NCI-H524 treated with DMSO at 0.1 percent for 48 hours (cell line): ENCODE measurements at places on chromosomes 1 and 21.

DNA sequence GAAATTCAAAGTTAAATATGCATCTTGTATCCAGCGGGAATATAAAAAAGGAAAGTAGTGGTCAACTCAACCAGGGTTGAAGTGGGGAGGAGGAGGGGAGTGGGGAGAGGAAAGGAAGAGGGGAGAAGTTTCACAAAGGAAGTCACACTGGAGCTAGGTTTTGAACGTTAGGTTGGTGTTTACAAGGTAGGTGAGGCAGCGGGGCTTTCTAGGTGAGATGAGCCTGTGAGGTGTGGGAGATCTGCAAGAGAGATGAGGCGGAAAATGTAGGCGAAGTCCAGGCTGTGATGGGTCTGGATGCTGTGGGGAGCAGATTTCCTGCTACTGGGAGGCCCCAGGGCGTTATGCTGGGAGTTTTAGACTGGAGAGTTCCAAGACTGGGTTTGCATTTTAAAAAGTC, 36.1 kb upstream of the IL20 start:
- no peak for DNase-seq

DNA sequence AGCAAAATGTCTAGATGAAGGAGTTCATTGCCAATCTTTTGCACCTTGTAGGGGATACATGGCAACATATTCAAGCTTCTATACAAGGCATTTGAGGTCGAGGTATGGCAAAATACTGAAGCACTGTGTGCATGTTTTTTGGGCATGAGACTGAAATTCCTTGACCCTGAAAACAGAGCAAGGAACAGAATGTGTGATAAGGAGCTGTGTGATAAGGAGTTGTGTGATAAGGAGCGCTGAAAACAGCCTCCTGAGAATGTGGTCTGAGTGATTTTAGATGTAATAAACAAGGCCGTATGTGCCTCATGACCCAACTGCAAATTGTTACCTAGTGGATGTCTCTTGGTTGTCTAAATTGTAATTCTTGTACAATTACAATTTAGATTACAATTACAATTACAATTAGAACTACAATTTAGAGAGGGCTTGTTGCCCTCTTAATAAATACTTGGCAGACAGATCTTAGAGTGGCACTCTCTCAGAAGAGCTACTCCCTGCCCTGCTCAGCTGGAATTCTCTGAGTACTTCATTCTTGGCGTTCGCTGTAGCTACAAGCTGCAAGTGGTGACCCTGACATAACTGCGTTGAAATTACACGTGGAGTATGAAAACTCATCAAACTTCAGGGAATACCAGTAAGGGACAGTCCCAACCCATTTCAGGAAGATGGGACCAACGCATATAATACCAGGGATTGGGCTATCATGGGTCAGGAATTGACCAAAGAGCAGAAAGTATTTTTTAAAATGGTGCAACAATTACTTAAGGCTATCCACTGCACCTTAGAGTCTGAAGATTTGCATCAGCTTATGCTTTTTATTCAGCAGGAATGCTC, 20.0 kb upstream of the ITLN1 start:
- no peak for DNase-seq

DNA sequence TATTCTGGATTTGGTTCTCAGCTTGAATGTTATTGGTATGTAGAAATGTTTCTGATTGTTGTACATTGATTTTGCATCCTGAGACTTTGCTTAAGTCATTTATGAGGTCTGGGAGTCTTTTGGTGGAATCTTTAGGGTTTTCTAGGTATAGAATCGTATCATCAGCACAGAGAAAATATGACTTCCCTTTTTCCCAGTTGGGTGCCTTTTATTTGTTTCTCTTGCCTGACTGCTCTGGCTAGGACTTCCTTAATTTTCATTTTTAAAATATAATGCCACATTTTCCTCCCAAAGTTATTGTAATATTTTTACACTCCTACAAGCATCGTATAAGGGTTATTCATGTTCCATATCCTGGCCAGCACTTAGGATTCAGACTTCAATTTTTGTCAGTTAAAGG, 111.1 kb downstream of the FNBP1L start:
- DNase-seq = no peak

- DNase-seq = no peak
These were observed 10.9 kb upstream of the LRRC3 start for GRCh38 chr21:44444286-44444931.

DNA sequence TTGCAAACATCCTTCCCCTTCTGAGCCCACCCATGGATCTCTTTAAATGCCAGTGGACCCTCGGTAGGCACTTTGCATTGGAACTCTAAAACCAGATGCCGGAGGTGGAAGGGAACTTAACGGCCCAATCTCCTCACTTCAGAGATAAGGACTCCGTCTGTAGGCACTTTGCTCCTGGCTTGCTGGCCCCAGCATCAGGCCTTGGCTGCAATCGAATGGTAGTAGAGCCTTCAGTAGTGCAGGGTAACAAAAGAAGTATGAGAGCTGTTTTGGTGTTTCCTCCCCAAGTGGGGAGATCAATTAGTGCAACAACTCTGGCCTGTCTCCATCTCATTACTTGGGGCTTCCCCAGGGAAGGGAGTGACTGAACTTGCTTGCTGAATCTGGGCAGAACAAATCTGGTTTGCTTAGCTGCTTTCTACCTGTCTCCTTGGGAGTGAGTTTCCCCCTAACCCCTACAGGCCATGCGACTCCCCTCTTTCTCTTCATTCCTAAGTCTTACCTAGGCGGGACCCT, 70.8 kb downstream of the TENT5C start:
- no peak for DNase-seq

DNA sequence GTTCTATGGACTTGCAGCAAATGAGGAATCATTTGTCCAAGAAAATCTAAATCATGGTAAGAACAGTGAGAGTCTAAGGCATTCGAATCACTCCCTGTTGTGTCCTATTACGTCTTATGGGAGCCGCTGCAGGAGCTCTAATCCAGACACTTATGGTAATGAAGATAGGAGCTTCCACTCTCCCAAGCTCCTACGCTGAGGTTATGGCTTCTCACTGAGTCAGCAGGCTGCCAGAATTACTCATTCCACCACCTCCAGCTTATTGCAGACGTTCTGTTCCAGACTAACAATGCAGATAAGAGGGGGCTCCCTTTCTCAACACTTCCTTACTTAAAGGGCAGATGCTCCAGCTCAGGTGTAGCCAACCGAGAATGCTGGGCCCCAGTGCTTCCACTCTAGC, 212.6 kb downstream of the GREM2 start:
- no peak for DNase-seq

GRCh38 chr1:4380564-4381168, 273.7 kb upstream of the AJAP1 start:
- DNase-seq = no peak

DNA sequence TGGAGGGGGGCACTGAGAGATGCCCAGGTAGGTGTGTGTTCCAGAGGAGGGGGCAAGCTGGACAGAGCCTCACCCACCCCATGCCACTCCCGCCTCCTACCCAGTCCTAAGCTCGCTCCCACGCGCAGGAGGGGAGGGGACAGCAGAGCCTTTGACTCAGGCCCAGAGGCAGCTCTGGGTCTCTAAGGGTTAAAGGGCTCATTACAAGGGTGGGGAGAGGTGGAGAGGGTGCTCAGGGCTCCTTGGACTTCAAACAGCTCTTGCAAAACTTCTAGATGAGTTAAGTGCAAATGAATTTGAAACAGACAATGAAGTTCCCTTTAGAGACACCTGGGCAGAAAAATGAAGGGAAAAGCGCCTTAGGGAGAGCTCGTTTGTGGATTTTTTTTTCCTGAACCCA, 104.2 kb upstream of the CASZ1 start:
- no peak for DNase-seq

DNA sequence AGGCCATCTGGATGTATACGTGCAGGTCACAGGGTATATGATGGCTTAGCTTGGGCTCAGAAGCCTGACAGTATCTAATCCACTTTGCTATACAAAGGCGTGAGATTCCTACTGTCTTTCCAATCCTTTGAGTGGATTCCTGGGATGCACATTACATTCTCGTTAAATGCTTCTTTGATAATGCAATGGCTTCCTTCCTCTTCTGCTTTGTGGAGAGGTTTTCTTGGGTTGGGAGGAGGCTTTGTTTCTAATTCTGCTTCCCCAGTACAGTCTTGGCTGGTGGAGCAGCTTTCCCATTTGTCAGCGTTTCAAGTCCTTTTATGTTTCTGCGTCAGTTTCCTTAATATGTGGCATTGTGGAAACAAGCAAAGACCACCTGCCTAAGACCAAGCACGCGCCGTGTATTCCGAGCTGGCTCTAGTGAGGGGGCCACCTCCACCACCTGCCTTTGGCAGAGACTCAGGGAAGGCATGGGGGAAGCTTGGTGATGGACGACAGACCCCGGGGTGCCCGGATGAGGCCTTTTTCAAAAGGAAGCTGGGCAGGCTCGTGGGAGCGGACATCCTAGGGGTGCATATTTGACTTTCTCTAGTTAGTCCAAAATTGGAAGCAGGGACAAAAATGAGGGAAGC, 72.7 kb downstream of the WDR4 start:
- DNase-seq = no peak

GRCh38 chr1:180611016-180611930, 20.5 kb upstream of the XPR1 start:
- no peak for DNase-seq

GRCh38 chr1:208835097-208835463, 590.9 kb upstream of the PLXNA2 start:
- DNase-seq = no peak

DNA sequence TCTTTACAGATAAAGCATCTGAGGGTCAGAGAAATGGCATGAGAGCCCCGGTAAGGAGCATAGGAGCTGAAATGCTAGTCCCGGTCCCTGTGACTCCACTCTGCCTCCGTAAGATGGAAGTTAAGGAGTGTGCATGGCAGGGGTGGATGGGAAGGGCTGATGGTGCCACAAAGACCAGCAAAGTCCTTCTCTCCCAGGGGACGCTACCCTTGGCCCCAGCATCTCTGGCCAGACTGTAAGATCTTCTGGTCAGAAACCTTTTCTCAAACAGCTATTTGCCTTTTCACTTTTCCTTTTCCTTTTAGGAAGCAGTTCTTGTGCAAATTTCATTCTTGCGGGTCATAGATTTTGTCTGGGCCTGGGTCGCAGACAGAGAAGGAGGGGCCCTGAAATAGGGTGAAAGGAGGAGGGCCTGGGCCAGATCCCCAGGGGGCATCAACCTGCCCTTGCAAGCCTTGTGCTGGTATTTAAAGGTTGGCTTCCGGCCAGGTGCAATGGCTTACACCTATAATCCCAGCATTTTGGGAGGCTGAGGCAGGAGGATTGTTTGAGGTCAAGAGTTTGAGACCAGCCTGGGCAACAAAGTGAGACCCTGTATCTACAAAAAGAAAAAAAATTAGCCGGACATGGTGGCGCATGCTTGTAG, 14.4 kb upstream of the EPS8L3 start:
- no peak for DNase-seq

GRCh38 chr1:219810451-219810850, 117.9 kb downstream of the SLC30A10 start:
- no peak for DNase-seq

DNA sequence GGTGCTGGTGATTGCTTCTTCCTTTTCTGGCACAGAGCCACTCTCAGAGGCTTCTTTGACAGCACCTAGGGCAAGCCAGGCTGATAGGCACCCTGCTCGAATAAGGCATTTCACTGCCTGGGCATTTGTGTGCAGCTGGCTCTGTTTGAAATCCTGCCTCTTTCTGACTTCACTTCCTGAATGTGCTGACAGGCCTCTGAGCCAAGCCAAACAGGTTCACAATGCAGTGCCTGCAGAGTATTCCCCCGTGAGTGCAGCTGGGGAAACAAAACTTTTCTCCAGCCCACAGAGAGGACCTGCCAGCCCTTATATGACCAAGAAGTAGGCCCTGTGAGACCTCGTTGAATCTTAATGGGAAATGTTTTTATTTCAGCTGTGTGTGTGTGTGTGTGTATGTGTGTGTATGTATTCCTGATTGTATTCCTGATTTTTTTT, 10.4 kb downstream of the JUN start:
- no peak for DNase-seq

GRCh38 chr1:192571668-192572067, 3.9 kb upstream of the RGS1 start:
- no peak for DNase-seq

GRCh38 chr1:191588905-191589304, 569.4 kb upstream of the RGS18 start:
- no peak for DNase-seq

- DNase-seq = no peak
These were observed 16.7 kb downstream of the POU3F1 start for GRCh38 chr1:38029685-38030511.

DNA sequence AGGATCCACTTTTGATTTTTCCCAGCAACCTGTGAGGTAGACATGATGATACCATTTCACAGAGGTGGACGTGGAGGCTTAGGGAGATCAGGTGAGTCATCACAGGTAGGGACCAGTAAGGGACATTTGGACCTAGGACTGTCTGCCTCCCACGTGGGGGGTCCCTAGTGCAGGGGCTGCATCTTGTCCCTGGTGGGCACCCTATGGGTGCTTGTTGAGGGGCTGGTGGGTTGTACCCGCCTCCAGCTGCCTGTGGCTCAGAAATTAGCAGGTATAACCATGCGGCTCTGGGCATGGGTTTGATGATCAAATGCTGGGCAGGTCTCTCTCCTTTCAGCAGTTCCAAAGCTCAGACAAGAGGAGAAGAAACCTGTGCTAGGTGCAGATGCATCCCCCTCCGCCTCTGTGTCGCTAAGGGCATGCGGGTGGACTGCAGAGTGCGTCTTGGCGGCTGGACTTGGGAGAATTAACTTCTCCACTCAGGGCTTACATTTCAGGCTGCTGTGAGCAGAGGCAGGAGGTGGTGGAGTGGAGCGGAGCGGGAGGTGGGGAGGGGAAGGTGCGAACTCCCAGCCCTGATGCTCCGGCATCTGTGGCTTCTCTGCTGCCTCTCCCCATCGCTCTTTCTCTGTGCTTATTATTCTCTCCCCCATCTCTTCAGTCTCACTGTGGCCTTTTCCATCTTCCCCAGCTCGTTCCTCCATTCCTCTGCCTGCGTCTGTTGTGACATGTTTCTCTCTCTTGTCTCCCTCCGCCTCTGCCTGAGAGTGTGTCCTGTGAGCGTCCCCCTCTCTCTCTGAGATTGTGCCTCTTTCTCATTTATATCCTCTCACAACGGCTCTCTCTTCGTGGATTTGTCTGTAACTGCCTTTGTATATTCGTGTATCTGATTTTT, 146.8 kb downstream of the PTPRU start:
- no peak for DNase-seq

- DNase-seq = no peak
These were observed 47.1 kb upstream of the ARHGAP29 start for GRCh38 chr1:94284476-94284875.

DNA sequence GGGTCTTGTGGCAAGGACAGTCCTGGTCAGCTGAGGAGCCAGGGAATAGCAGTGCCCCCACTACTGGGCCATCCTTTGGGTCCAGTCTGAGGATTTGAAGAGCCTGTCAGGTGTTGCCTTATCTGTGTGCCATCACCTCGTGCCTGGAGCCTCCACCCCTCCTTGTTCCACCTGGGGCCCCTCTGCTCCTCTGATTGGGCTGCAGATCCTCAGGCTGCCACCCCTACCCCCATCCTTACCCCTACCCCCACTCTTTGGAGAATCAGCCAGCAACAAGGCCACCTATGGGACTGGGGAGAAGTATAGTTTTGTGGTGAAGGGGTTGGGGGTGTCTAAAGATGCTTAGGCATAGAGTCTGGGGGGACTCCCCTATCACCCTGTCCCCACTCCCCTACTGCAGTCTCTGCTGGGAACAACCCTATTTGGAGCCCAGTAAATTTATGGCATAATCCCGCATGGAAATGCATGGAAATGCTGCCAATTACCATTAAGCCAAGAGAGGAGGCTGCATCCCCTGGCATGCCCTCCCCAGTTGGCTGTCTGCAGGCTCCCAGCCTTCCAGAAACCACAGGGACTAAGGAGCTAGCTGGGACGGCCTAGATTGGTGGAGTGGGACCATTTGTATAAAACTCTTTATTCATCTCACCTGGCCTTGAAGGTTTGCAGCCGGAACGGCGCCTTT, 142.7 kb upstream of the CSF3R start:
- no peak for DNase-seq

- DNase-seq = no peak
These were observed 182.6 kb downstream of the VAV3 start for GRCh38 chr1:107782217-107782845.
